HFF-Myc (cell line): ENCODE measurements at places on chromosomes 4 and X.

DNA sequence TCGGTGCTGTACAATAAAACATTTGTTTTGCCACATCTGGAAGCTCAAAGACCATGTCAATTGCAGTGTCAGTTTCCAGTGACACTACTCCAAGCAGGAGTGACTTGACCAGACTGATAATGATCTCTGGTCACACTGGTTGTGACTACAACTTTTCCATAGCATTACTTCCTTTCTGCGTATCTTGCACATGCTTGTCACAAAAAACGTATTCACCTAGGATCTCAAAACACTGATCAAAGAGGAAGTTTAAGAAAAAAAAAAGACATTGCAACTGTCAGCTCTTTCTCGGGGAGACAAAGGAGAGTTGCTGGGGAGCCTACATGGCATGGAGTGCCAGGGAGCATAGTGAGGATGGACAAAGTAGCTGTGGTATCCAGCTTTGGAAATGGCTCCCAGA is 60.6 kb downstream of the OPHN1 start:
- no peak for DNase-seq

DNA sequence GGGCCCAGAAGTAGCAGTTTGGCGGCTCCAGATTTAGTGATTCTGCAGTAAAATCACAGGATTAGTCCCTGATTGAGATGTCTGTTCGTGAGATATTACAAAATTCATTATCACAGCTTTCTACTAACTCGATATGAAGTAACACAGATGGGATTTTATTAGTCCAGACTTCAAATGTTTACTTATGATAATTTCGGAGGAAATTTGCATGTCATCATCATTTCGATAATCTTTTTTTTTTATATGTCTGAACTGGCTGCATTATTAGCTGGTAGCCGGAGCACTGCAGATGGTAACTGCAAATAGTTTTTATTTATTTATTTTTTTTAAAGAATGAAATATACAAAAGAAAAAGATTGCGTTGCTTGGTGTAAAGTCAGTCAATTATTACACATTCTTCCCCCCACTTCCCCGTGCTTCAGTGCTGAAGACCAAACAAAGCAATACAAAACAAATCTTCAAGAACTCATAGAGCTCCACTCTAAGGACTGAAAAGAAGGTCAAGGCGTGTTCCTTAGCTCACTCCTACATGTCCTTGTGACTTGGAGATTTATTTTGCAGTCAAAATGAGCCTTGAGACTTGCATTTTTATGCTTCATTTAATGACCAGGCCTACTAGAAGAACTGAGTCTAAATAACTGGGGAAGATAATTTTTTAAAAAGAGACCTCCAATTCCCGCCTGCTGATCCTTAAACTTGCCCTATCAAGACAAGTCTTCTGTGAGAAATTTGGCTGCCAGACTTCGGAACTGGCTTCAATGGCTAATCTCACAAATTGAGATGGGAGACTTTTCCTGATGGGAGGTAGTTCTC is 11.7 kb upstream of the PITX2 start:
- DNase-seq, result no peak

GRCh38 chr4:158443731-158444130 is 78.0 kb upstream of the RXFP1 start:
- no peak for DNase-seq

- no peak for DNase-seq
These were observed 57.9 kb upstream of the PLS3 start for GRCh38 chrX:115503099-115503498.

- DNase-seq, result no peak
These were observed 15.3 kb downstream of the SLC34A2 start for GRCh38 chr4:25670991-25671390.

GRCh38 chr4:143207555-143207954 is 22.8 kb downstream of the USP38 start:
- DNase-seq, result no peak

- no peak for DNase-seq
These were observed 90.3 kb upstream of the TFDP3 start for GRCh38 chrX:133308499-133308897.
